ENCODE measurements at places on chromosomes 13 and 19.

DNA sequence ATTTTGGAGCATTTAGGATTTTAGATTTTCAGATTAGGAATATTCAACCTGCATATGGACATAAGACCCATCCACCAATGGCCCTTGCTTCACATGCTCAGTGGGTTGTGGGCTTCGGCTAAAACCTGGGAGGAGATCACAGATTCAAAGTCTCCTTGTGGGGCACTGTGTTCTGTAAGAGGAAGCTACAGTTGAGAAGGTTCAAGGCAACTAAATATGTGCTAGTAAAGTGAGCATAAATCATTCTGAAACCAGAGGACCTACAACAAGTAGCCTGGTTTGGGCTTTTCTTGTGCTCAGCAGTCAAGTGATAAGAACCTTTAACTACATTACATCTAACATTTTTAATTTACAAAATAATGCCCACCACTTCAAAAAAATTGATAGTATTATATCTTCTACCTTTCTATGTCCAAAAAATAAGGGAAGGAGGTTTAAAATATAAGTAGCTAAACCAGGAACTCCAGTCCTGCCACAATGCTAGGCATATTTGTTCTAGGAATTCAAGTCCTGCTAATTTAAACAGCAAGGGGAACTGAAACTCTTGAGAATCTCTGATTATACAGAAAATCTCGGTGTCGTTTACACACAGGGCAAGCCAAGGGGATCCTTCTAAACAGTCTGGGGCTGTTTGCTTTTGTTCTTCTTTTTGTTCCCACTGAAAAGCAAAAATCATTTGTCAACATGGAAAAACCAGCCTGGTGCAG, 36.6 kb downstream of the FOXO1 start:
- peaks cover 4% of the 10 kb centered on the region for H3K36me3 ChIP-seq
- no peaks in the 10 kb centered on the region for H3K27me3 ChIP-seq
- peaks cover 29% of the 10 kb centered on the region for H3K4me1 ChIP-seq
- DNase-seq = no peak

DNA sequence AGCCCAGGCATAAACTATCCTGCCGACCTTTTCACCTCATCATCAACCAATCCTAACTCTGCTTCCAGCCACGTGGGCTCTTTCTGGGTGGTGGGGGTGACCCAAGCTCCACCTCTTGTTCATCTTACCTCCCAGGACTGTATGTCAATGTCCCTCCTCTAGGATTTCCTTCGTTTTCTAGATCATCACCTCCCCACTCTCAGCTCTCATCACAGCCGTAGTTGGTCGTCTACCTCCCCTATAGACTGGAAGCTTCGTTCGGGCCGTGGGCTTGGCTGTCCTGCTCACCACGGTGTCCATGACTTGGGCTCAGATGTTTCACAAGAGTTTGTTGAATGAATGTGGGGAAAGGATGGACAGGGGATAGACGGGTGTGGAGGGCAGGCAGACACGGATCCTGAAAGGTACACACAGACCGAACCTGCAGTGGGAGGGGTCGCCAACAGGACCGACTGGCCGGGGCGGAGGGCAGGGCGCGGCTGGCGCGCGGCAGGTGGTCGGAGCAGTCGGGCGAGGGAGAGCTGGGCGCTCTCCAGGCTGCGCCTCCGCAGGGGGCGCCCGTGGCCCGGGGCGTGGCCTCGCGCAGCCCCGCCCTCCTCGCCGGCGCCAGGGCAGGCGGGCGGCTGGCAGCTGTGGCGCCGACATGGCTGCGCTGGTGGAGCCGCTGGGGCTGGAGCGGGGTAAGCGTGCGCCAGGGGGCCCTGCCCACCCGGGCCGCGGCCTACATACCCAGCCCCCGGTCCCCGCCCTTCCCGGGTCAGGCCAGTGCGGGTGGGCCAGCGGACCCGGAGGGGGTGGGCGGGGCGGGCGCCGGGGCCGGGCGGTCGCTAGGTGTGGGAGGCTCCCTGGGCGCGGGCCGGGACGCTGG, at the start of gene LIN7B:
LIN7B (plus strand) TSS at position 609 of the 868 bp plus-strand sequence; CDS start at position 644, 35 bp downstream.
- peaks cover 6% of the 10 kb centered on the region for H3K27me3 ChIP-seq
- H3K4me1 ChIP-seq = peaks cover 31% of the 10 kb centered on the region
- peak; percentile 86 for DNase-seq

GRCh38 chr13:65597839-65598818, 1632.0 kb downstream of the PCDH9 start:
- H3K4me1 ChIP-seq = no peaks in the 10 kb centered on the region
- no peaks in the 10 kb centered on the region for H3K27me3 ChIP-seq

GRCh38 chr13:71327266-71327665, 539.7 kb downstream of the DACH1 start:
- no peak for DNase-seq
- no peaks in the 10 kb centered on the region for H3K4me1 ChIP-seq
- H3K27me3 ChIP-seq = no peaks in the 10 kb centered on the region
- H3K4me3 ChIP-seq = no peak overlapping the region
- no peak overlapping the region for H3K27ac ChIP-seq

GRCh38 chr13:30440910-30441703, 18.8 kb downstream of the UBE2L5 start:
- no peak overlapping the region for H3K27ac ChIP-seq
- H3K4me3 ChIP-seq = no peak overlapping the region
- no peaks in the 10 kb centered on the region for H3K27me3 ChIP-seq
- peaks cover 3% of the 10 kb centered on the region for H3K36me3 ChIP-seq
- H3K4me1 ChIP-seq = peaks cover 8% of the 10 kb centered on the region
- no peak for DNase-seq

- H3K27me3 ChIP-seq = no peaks in the 10 kb centered on the region
- no peaks in the 10 kb centered on the region for H3K36me3 ChIP-seq
- H3K4me1 ChIP-seq = no peaks in the 10 kb centered on the region
- no peak overlapping the region for H3K27ac ChIP-seq
- DNase-seq = no peak
Observed at GRCh38 chr13:83377491-83377890, 504.8 kb downstream of the SLITRK1 start.

- H3K4me1 ChIP-seq = peaks cover 74% of the 10 kb centered on the region
- no peak for DNase-seq
- peaks cover 82% of the 10 kb centered on the region for H3K27me3 ChIP-seq
- peaks cover 39% of the 10 kb centered on the region for H3K36me3 ChIP-seq
- peak overlapping the region; percentile 77 for H3K4me3 ChIP-seq
Observed at GRCh38 chr19:41328157-41328841, 18.3 kb downstream of the CCDC97 start.

DNA sequence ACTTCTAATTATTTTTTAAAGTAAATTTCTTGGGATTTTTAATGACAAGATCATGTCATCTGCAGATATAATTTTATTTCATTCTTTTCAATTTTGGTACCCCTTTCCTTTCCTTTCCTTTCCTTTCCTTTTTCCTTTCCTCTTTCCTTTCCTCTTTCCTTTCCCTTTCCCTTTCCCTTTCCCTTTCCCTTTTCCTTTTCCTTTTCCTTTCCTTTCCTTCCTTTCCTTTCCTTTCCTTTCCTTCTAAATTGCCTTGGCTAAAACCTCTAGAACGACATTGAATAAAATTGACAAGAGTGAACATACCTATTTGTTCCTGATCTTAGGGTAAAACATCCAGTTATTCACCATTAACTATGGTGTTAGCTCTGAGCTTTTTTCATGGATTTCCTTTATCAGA, 334.1 kb downstream of the NDFIP2 start:
- DNase-seq = no peak
- no peaks in the 10 kb centered on the region for H3K36me3 ChIP-seq
- no peaks in the 10 kb centered on the region for H3K27me3 ChIP-seq

DNA sequence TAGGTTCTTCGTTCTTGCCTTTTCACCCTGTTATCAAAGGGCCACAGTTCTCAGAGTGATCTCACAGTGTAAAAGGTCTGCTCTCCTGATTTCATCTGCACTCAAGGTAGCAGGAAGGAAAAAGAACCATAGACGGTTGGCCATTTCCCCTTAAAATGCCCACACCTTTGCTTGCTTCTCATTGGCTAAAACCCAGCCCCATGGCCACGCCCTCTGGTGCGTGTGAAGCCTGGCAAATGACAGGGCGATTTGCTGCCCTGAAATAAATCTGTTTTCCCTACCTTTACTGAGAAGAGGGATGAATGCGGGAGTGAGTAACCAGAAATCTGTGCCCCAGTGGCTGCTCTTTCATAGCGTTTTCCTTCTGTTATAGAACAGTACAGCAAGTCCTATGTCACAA, 269.3 kb downstream of the POU4F1 start:
- H3K27ac ChIP-seq = no peak overlapping the region
- DNase-seq = no peak
- H3K36me3 ChIP-seq = no peaks in the 10 kb centered on the region
- no peaks in the 10 kb centered on the region for H3K4me1 ChIP-seq
- no peak overlapping the region for H3K4me3 ChIP-seq
